ENCODE measurements at places on chromosomes 5 and 9. TPM values are rescaled to one million over a fixed set of nuclear protein-coding genes. Genes with fewer than 3 reads are reported as not detected.

ZNF483 gene
- total RNA-seq = 2.3 TPM

SPINK1 gene
- not detected for total RNA-seq

LCN9 gene
- not detected for total RNA-seq

PCDHGA12 gene
- total RNA-seq = 4.7 TPM

TOPORS gene
- total RNA-seq = 15.1 TPM

PKN3 gene
- 5.8 TPM for total RNA-seq

Data from airway epithelial cell (primary cell).